ACHN (cell line): ENCODE measurements at places on chromosomes 7 and 10.

GRCh38 chr7:151374139-151374538 is 32.5 kb downstream of the NUB1 start:
- no peak for DNase-seq

- DNase-seq = no peak
Measured at GRCh38 chr7:157445956-157446295, 109.1 kb downstream of the DNAJB6 start.

DNA sequence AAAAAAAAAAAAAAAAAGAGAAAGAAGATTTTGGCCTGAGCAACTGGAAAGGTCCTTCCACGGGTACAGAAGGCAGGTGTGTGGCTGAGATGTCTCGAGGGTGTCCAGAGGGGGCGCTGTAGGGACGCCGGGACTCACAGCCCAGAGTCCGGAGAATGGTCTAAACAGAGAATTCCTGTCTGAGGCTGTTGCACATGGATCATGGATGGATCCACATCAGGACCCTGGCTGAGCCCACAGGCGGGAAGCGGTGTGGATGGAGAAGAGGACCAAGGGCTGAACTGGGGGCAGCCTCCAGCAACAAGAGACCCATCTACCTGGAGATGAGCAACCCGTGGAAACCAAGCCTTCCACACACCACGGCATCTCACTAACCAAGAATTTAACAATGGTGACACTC is 55.0 kb downstream of the PKD1L1 start:
- peak; percentile 19 for DNase-seq

GRCh38 chr7:85178531-85179298 is 8.1 kb downstream of the SEMA3D start:
- no peak for DNase-seq

- DNase-seq = peak; percentile 48
Measured at GRCh38 chr7:41979834-41980307, 257.1 kb downstream of the GLI3 start.

DNA sequence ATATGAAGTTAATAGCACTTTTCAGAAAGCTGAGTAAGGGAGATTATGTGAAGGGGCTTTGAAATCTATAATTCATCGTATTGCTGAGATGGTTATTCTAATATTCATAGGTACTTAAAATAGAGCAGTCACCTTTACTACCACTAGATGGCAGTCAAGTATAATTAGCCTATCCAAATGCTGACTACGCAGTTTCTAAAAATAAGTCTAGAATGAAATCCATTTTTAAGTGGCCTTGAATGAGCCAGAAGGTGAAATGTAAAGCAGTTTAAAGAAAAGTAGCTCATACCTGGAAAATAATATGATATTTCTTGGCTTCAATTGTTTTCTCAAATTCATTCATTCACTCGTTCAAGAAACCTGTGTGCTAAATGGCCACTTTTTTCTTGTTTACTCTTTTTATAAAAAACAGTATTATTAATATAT is 1277.1 kb downstream of the GATA3 start:
- peak; percentile 36 for DNase-seq

GRCh38 chr7:77315182-77315591 is 101.0 kb downstream of the GSAP start:
- no peak for DNase-seq

DNA sequence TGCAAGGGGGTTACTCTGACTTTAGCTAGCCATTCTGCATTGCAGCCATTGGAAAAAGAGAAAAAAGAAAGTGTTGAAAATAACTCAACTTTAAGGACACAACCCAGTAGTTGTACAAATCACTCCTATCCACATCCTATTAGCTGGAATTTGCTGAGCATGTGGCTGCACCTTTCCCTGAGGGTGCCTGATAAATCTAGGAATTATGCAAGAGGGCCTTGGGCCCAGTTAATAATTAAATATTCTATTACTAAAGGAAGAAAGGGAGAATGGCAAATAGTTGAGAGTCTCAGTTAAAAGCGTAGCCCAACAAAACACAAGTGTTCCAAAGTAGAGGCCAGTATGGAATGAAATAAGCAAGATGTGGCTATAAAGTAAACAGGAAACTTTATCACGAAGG is 200.9 kb upstream of the CNTNAP2 start:
- peak; percentile 60 for DNase-seq
